ENCODE measurements at places on chromosomes 3 and 15. TPM values are rescaled to one million over a fixed set of nuclear protein-coding genes. Genes with fewer than 3 reads are reported as not detected.

CLDN16 gene
- 0.69 TPM for total RNA-seq

- no peak for DNase-seq
Measured at GRCh38 chr3:153158961-153159735, 2.9 kb upstream of the RAP2B start.

IL12A gene
- total RNA-seq: 0.30 TPM

DNA sequence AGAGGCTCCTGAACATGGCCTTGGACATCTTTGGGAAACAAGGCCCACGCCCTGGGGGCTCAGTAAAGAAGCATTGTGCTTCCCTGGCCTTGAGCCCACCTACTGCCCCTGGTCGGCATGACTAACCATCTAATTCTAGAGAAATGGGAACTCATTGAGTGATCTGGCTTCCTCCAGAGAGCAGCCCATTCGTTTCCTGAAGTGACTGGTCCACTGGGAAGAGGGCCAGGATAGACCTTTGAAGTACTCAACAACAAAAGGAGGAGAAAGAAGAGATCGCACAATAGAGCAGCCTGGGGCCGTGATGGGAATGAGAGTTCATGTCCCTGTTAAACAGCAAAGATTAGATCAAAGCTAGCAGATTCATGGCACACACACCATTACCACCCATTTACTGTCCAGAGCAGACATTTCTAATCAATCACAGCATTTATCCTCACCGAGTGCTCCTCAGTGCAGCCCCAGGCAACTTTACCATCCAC lies 514.4 kb upstream of the PROK2 start:
- no peak for DNase-seq

DNA sequence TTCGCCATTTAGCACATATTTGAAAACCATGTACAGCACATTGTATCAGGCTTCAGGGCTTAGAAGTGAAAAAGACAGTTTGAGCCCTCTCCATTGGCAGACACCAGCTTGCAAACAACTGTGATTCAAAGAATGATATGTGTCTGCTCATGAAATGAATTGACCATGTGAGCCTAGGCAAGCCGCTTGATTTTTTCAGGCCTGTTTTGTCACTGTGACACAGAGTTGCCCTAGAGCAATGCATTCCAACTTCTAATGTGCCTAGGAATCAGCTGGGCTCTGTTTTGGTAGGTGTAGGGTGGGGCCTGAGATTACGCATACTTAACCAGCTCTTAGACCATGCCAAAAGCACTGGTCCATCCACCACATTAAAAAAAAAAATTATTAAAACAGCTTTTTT lies 53.0 kb downstream of the ATP2C1 start:
- DNase-seq: no peak

GABRR3 gene
- not detected for total RNA-seq

CLSTN2 gene
- total RNA-seq: 2.9 TPM

ADAMTS17 gene
- 17.0 TPM for total RNA-seq

- no peak for DNase-seq
Measured at GRCh38 chr3:46946416-46946815, 30.1 kb downstream of the CCDC12 start.

- DNase-seq: no peak
Measured at GRCh38 chr3:52896613-52897012, 735 bp downstream of the STIMATE start.

DNASE1L3 gene
- total RNA-seq: 4.1 TPM

DBR1 gene
- 16.3 TPM for total RNA-seq

EIF3J gene
- 58.2 TPM for total RNA-seq

DNA sequence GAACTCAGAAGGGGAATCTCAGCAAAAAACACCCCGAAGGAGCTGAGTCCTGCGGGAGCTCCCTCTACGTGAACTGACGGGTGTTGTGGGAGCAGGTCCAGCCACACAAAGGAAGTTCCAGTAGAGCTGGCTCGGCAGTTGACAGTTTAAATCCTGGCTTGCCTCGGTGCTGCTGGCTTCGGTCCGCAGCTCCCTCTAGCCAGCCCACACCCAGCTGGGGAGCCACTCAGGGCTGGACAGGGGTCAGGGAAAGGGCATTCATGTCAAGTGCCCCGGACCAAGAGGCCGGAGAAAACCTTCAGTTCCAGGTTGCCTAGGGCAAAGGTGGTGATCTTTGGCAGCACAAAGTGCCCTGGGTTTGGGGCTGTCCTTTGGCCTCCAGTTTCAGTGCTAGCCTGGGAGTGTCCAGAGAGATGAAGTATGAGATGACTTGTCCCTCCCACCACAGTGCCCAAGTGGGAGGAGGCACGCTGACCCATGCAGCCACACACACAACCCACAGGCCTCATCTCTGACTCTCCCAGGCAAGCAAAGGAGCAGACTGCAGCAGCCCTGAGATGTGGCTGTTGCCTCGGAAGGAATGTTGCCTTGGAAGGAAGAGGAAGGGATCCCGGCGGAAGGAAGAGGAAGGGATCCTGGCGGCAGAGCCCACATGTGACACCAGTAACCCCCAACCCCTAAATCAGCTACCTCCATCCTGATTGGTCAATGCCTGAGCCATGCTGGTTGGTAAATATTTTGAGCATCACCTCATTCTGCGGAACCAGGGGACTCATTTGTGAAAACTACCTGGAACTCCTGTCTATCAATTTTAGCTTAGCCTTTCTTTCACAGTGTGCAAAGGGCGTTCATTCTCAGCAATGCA lies 13.9 kb upstream of the ANPEP start:
- no peak for DNase-seq

- no peak for DNase-seq
Measured at GRCh38 chr15:88627463-88627862, 6.3 kb downstream of the AEN start.

- DNase-seq: peak; percentile 18
Measured at GRCh38 chr15:29140475-29141307, 128.9 kb downstream of the NSMCE3 start.

GRCh38 chr3:123302961-123303360 lies 101.2 kb downstream of the SEC22A start:
- DNase-seq: no peak

- DNase-seq: no peak
Measured at GRCh38 chr3:51759203-51759602, 19.8 kb downstream of the IQCF6 start.

CKMT1A gene
- 7.1 TPM for total RNA-seq

DNA sequence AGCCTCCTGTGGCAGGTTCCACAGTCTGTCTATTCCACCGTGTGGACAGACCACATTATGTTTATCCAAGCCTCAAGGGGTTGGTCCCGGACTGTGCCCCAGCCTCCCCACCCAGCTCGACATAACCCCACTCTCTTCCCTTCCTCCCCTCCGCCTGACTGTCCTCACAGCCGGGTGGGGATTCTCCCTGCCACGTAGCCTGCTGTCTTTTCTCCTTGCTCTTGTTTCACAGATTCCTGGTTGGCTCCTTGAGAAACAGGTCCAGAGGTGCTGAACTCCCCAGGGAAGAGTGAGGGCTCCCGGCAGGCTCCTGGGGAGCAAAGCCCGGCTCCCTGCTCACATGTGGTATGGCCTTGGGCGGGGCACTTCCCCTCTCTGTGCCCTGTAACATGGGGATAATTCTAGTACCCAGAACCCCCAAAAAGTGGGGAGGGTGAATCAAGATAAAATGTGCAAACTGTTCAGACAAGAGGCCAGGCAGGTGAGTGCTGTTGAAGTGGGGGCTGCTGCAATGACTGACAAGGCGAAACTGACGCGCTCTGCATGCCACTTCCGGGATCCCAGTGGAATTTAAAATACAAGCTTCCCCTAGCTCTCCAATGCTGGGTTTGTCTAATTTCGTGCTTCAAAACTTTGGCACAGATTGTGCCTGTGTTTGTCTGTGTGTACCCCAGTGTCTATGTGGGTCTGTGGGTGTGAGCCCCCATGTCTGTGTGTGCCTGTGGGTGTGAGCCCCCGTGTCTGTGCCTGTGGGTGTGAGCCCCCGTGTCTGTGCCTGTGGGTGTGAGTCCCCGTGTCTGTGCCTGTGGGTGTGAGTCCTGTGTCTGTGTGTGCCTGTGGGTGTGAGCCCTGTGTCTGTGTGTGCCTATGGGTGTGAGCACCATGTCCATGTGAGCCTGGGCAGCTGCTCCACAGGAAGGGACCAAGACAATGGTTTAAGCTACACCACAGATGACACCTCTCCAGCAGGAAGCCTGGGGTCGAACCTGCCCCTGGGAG lies 160.6 kb upstream of the IQSEC1 start:
- DNase-seq: no peak

GRCh38 chr3:196513697-196514349 lies 1.3 kb downstream of the SMCO1 start:
- DNase-seq: no peak

GRCh38 chr3:81980596-81981494 lies 219.4 kb upstream of the GBE1 start:
- DNase-seq: no peak

TRPM1 gene
- total RNA-seq: 3.5 TPM

GRCh38 chr3:169122416-169122815 lies 541.1 kb downstream of the MECOM start:
- DNase-seq: no peak

DNA sequence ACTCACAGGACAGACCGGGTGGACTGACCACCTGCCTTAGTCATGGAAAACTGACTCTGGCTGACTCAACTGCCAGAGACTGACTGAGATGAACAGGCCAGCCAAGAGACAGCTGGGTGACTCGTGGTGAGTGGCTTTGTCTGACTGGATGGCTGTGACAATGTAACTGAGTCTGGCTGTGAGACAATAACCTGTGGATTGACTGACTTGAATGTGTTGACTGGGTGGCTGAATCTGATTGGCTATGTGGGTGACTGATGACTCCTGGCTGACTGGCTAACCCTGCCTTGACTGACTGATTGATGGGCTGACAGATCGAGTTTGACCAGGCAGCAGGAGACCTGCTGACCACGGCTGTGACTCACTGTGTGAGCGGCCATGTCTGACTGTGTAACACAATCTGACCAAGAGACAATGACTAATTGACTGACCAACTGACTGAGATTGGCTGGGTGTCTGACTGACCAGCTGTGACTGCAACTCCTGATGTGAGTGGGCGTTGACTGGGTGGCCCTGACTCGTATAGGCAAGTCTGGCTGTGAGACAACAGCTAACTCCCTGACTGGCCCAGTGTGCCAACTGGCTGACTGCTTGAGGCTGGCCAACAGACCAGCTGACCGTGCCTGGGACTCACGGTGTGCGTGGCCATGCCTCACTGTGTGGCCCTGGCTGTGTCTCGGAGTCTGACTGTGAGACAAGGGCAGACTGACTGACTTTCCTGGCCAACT lies 509.1 kb downstream of the SHQ1 start:
- no peak for DNase-seq

ALG1L2 gene
- not detected for total RNA-seq

GRCh38 chr15:67110958-67111864 lies 45.8 kb downstream of the SMAD3 start:
- DNase-seq: no peak

DNA sequence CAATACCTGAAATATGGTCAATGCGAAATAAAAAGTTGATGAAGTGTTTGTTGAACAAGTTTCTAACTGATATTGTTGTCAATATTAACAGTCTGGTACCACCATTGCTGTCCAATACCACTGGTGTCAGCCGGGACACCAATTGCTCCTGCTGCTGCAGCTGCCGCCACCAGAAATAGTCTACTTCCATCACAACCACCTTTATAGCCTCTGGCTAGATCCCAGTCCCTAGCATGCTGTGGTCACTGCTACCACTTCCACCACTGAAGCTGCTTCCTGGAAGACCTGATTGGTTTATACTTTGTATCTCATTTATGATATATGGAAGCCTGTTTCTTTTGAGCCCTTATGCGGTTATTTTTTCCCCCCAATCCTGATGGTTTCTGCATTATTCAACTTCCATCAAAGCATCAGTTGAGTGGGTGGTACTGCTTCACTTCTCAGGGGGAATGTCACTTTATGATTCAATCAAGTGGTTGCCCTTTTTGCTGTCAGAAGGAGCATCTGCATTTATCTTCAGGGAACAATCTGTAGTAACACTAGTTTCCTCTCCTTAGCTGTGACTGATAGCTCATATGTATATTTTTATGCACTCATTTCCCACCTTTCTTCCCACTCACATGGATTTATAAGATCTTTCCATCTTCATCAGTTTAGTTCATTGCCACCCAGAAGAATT lies 11.7 kb downstream of the LNP1 start:
- no peak for DNase-seq

CCDC54 gene
- not detected for total RNA-seq

ACOX2 gene
- total RNA-seq: 15.8 TPM

KCNMB2 gene
- total RNA-seq: 3.4 TPM

DNA sequence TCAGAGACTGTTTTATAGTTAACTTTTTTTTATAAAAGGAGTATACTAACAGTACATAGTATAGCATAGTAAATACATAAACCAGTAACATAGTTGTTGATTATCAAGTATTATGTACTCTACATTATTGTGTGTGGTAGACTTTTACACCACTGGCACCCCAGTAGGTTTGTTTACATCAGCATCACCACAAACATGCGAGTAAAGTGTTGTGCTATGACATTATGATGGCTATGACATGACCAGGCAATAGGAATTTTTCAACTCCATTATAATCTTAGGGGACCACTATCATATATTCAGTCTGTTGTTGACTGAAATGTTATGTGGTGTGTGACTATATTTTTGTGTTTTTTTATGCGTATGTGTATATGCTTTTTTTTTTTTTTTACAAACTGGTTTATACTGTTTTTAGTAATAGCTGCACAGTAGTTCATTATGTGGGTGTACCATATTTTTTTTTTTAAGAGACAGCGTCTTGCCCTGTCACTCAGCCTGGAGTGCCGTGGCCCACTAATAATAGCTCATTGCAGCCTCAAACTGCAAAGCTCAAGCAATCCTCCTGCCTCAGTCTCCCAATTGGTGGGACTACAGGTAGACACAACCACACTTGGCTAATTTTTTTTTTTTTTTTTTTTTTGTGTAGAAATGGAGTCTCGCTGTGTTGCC lies 1.9 kb downstream of the CAPN7 start:
- no peak for DNase-seq

DNA sequence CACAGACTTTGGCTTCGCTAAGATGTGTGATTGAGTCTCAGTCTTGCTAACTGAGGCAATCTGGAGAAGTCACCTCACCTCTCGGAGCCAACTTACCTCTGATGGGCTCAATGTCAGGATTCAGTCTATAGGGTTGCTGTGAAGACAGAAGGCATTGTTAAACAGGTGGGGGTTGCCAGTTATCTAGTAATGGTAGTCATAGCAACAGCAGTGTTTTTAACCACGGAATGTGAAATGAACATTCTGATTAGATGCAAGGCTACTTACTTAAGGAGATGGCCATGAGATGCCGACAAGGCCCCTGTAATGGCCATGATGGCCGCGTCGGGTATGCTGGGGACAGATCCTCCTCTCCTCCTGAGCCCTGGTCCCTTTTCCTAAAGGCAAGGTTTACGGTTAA lies 243.1 kb downstream of the GABRG3 start:
- DNase-seq: no peak

PSTPIP1 gene
- 4.3 TPM for total RNA-seq

DNA sequence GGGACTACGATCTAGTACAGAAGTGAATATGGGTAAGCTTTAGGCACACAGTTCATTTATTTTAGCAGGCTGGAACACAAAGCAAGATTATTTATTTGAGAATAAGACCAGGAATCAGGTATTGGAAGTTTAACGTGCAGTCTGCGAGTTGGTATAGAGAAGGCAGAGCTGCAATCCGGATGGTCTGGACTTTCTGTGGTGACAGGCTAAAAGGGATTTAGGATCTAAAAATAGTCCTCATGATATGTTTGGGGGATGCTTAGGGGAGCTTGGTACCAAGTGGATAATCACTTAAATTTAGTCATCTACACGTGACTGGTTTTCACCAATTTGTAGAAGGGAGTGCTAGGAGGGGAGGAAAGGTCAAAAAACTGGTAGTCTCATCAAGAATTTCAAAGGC lies 119.4 kb downstream of the DLG1 start:
- DNase-seq: no peak
